ENCODE measurements at places on chromosomes 3 and 15.
A peak's percentile ranks its signal among the peaks of the same experiment; 100 is the strongest.

GRCh38 chr3:46488735-46489361 lies 8.9 kb upstream of the RTP3 start:
- no peaks in the 10 kb centered on the region for H3K36me3 ChIP-seq

GRCh38 chr15:82135638-82136037 lies 89.8 kb upstream of the MEX3B start:
- no peak overlapping the region for H3K27ac ChIP-seq
- no peak for DNase-seq
- H3K27me3 ChIP-seq: no peaks in the 10 kb centered on the region
- H3K36me3 ChIP-seq: peaks cover 32% of the 10 kb centered on the region
- H3K4me3 ChIP-seq: no peak overlapping the region

DNA sequence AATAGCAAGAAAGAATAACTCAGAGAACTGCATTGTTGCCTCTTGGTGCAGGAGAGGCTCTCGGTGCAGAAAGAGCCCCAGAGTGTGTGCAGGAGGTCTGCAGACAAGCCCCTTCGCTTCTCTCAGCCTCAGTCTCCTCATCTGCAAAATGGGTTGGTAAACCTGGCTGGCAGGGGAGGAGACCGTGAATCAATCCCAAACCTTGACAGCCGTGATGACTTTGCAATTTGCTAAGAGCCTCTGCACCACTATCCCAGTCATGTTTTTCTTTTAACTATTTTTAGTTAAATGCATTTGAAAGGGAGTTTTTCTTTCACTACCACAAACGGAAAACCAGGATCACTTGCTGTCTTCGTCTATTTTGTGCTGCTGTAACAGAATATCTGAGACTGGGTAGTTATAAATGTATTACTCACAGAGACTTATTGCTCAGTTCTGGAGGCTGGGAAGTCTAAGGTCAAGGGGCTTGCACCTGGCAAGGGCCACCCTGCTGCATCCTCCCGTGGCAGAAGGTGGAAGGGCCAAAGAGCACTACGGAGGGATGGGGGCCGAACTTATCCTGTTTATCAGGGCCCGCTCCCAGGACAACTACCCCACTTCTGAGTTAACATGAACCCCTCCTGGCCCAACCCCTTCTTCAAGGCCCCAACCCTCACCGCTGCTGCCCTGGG lies 14.2 kb upstream of the IQSEC1 start:
- peaks cover 9% of the 10 kb centered on the region for H3K4me1 ChIP-seq
- H3K27ac ChIP-seq: peak overlapping the region; percentile 84
- peaks cover 2% of the 10 kb centered on the region for H3K36me3 ChIP-seq

DNA sequence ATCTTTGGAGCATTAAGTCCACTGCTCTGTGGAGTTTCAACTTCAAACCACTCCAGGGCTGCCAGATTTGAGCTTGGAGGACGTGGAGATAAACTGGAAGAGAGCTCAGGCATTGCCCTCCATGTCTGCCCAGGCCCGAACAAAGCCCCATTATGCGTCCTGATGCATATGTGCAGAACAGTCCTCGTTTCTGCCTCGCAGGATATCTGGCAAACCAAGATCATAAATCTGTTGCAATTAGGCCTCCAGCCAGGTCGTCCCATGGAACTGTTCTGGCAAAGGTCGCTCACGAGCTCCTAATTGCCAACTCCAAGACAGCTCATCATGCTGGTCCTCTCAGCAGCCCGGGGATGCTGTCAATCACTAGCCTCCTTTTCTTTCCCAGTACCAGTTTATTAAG lies 91.2 kb downstream of the SEMA5B start:
- no peak for DNase-seq
- H3K36me3 ChIP-seq: no peaks in the 10 kb centered on the region
- H3K27me3 ChIP-seq: peaks cover 11% of the 10 kb centered on the region
- no peak overlapping the region for H3K4me3 ChIP-seq

DNA sequence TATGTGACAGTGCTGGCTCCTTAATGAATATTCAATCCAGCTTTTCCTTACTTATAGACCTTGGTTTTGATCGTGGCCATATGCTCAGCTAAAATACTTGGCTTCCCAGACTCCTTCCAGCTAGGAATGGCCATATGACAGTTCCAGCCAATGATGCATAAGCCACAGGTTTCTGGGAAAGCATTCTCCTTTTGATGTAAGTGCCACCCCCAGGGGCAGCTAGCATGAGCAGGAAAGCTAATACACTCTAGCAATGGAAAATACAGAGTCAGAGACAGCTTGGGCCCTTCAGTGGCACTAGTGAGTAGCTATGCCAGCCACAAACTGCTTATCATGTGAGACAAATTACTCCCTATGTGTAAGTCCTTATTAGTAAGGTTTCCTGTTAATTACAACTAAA lies 26.7 kb downstream of the TBC1D2B start:
- peaks cover 79% of the 10 kb centered on the region for H3K4me1 ChIP-seq
- DNase-seq: no peak
- H3K27ac ChIP-seq: peak overlapping the region; percentile 96
- no peaks in the 10 kb centered on the region for H3K27me3 ChIP-seq

GRCh38 chr3:63654931-63655330 lies 2.5 kb downstream of the SNTN start:
- no peak for DNase-seq
- no peaks in the 10 kb centered on the region for H3K4me1 ChIP-seq
- no peaks in the 10 kb centered on the region for H3K36me3 ChIP-seq
- H3K27me3 ChIP-seq: no peaks in the 10 kb centered on the region
- no peak overlapping the region for H3K27ac ChIP-seq

Data from effector memory CD8-positive, alpha-beta T cell (primary cell).